AG09309 (cell line): ENCODE measurements at places on chromosomes 13 and 19.

DNA sequence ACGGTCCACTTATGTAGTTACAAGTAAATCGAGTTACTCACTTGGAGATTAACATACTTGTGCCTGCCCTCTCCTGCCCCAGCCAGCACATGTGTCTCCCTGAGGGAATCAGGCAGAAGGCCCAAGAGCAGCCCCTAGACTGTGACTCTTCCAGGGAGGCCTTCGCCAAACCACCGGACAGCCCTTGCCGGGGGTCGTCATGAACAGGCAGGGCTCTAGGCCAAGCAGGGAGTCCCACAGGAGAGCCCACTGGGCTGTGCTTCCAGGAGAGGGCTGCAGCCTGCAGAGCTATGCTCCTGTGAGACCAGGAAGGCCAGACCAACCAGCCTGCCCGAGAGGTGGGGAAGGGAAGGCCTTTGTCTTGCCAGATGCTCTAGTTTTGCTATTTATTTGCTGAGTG is 283.3 kb downstream of the FOXO1 start:
- no peak for DNase-seq

GRCh38 chr19:32902448-32902847 is 32.9 kb upstream of the SLC7A9 start:
- DNase-seq, result no peak

GRCh38 chr19:34127684-34128189 is 44.6 kb upstream of the LSM14A start:
- no peak for DNase-seq

DNA sequence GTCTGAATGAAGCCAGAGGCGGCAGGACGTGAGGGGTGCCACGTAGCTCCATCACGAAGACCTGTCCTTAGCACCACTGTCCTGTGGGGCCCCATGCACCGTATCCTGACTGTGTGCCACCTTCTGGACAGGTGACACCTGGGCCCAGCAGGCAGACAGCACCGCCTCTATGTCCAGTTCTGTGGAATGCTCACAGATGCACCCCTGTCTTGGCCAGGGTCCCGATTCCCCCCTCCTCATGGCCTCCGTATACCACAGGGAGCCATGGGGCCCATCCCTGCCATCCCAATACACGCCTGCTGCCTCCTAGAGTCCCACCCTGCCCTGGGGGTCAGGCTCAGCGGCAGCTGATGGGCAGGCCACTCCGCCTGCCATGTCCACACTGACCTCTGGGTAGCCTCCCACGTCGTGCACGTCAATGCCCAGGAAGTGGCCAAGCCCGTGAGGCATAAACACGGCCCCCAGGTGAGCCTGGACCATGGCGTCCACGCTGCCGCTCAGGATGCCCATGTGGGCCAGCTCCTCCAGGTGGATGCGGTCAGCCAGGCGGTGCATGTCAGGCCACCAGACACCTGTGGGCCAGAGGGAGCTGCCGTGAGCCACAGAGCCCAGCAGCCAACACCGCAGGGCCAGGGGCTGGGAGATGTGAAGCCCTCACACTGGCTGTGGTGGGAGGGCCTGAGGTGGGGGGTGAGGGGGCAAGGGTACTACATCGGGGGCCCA is 17.6 kb downstream of the CEBPG start:
- no peak for DNase-seq

- no peak for DNase-seq
These were observed 11.8 kb upstream of the ERFL start for GRCh38 chr19:41939861-41940730.

GRCh38 chr13:76225815-76226489 is 589.8 kb downstream of the LMO7 start:
- no peak for DNase-seq

DNA sequence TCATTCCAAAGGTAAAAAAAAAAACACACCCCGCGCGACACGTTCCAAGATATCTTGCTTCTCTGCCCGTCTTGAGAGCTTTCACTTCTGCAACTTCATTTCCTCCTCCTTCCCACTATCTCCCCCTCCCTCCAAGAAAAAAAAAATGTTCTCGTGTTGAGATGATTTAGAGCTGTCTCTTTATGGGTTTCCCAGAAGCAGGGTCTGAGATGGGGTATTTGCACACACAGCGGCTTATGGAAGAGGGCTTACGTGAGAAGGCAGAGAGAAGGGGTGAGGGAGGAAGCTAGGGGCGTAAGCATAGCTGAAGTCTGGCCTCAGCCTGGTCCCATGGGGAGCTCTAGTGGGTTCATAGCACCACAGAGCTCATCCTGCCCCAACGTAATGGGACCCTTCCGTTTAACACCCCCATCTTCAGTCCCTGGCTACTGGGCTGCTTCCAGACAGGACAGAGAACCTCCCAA is 31.3 kb upstream of the USE1 start:
- DNase-seq, result no peak

GRCh38 chr19:4206818-4207484 is 22.4 kb upstream of the EBI3 start:
- no peak for DNase-seq

DNA sequence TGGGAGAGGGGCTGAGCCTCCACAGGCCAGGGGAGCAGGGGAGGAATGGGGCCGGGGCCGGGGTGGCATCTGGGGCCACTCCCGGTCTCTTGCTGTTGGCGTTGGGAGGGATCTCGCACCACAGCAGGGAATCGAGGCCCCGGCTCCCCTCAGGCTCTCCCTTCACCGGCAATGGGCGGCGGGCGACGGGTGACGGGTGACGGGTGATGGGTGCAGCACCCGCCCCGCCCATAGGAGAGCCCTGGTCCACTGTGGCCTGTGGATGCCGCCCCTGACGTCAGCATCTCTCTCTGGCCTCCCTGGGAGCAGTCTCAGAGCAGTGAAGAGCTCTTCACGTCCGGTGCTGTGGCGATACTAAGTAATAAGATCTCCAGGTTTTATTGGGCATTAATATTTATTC is 133.6 kb downstream of the KDM4B start:
- no peak for DNase-seq

- DNase-seq, result peak; percentile 21
These were observed 1440.3 kb downstream of the PCDH9 start for GRCh38 chr13:65789815-65790214.

DNA sequence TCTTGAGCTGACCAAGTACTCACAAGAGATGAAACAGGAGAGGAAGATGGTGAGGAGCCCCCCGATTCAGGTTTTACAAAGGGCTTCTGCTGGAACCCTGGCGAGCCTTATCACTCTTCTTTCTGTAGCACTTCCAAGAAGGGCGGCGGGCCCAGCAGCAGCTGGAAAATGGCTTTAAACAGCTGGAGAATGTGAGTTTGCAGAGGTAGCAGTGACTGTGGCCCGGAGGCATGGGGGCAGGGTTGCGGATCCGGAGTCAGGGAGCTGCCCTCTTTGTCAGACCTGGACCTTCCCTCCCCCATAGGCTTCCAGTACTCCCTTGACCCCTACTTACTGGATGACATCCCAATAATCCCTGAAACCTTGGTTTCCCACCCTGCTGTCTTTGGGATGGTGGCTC is 3.6 kb downstream of the TRIP10 start:
- no peak for DNase-seq

DNA sequence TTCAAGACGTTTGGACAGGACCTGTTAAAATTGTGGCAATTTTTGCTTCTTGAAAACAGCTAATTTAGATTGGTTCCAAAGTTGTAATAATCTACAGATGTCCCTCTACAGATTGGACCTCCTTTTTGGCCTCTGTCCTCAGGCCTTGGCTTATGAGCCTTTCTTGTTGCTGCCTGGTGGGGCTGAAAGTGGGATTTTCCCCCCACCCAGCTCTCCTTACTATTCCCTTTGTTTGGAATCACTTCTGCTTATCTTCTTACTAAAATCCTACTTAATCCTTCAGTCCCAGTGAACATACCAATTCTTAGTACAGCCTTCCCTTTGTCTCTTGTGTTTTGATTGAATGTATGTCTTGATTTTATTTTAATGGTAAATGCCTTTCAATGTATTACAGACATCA is 63.5 kb upstream of the TEX29 start:
- DNase-seq, result no peak

DNA sequence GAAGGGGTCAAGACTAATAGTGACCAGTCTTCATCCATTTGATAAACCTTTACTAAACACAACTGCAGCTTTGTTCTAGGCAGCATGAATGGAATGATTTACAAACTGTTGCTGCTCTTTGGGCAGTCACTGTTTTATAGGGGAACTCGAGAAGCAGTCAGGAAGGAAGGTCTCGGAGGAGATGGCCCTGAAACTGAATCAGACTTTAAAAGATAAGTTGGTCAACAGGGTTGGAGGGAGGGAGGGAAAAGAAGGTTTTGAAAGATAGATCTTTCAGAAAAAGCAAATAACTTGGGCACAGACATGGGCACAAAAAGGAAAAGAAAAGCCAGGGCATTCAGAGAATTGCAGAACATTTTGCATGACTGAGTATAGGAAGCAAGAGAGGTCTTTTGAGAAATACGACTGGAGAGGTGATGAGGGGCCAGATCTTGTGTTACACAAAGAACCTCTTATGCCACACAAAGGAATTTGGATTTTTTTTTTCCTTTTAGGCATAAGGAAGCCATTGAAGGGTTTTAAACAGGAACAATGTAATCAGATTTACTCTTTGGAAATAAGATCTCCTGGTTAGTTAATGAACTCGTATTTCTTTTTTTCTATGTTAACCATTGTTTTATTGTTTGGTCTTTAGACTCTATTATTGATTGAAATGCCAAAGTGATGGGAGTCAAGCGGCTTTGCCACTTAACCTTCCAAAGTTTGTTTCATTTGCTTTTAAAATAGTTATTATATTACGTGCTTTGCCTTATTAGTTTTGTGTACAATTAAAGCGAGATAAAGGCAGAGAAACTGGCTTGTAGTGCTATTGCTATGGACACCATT is 37.5 kb upstream of the SACS start:
- no peak for DNase-seq

GRCh38 chr13:99724633-99725517 is 223.6 kb downstream of the TM9SF2 start:
- DNase-seq, result no peak

DNA sequence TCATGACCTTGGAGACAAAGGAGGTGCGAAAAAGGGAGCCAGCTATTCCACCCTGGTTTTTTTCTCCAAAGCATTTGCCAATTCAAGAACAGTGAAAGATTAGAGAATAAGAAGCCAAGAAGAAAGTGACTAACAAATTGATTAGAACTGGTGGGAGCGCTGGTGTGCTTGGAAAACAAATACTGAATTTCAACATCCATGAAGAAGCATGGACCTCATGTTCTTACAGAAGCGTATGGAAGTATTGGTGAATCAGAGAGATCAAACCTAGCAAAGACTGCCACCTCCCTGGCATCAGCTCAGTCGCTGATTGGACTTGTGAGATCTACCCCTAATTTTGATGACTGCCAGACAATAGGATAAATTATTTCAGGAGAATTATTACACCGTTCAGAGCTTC is 195.3 kb downstream of the ITGBL1 start:
- no peak for DNase-seq

GRCh38 chr19:4374498-4375163 is 25.7 kb downstream of the SH3GL1 start:
- peak; percentile 44 for DNase-seq

DNA sequence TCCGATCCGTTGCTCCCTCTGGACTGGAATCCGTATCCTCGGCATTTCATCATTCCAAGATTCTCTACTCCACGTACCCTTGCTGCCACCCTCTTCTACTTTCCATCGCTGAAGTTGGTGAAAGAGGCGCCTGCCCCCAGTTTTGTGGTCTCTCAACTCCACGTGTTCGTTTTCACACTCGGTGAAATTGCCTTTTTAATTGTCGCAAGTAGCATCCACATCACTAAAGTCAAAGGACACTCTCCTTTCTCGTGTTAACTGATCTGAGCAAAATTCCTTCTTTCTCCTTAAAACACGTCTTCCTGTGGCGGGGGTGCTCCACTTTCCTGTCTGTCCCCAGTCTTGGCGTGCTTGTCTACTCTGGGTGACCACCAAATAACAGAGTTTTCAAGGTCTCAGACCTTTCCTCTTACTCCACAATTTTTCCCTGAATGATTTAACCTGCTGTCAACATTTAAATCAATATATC is 1.1 kb upstream of the TMTC4 start:
- DNase-seq, result no peak

DNA sequence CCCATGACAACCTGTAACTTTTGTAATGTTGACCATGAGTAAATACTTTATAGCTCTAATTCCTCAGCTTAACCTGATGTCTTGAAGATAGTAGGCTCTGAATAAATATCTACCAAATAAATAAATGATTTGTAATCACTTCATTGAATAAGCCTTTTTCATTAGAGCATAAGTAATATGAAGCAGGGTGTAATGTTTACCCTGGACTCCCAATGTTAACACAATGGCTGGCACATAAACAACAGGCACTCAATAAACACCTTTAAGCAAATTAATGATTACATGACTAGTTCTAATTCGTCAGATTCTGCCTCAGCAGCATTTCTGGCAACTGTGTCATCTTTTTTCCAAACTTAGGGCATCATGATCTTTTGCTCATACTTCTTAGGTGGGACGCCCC is 396.3 kb downstream of the LIG4 start:
- DNase-seq, result no peak

GRCh38 chr19:31354316-31354715 is 5.1 kb upstream of the TSHZ3 start:
- no peak for DNase-seq

DNA sequence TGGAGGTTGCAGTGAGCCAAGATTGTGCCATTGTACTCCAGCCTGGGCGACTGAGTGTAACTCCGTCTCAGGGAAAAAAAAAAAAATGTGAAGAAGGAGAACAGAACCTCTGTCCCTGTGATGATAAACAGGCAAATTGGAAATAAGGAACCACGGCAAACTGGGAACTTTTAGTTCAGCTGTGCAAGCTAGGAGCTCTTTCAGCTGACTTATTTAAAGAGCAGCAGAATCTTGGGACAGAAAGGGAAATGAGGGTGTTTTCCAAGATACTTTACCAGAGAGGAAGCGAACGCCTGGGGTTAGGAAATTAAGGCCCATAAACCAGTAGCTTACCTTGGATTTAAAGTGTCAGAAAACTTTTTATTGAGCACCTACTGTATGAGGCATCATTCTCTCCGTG is 3.0 kb upstream of the UPF1 start:
- DNase-seq, result no peak

GRCh38 chr13:31908696-31909411 is 122.7 kb upstream of the FRY start:
- no peak for DNase-seq
